ENCODE measurements at places on chromosomes 3 and 15. TPM values are rescaled to one million over a fixed set of nuclear protein-coding genes. Genes with fewer than 3 reads are reported as not detected.

Gene ERC2
- polyA plus RNA-seq, result 1.6 TPM

Gene HOMER2
- 27.3 TPM for polyA plus RNA-seq

Gene GOLIM4
- 51.1 TPM for polyA plus RNA-seq

Gene RBMS3
- polyA plus RNA-seq, result 26.6 TPM

Gene EXOSC7
- 40.8 TPM for polyA plus RNA-seq

Gene CLRN1
- 0.75 TPM for polyA plus RNA-seq

Gene MNS1
- 6.8 TPM for polyA plus RNA-seq

Gene IGSF11
- 2.1 TPM for polyA plus RNA-seq
